ENCODE measurements at places on chromosomes 3 and 15.

DNA sequence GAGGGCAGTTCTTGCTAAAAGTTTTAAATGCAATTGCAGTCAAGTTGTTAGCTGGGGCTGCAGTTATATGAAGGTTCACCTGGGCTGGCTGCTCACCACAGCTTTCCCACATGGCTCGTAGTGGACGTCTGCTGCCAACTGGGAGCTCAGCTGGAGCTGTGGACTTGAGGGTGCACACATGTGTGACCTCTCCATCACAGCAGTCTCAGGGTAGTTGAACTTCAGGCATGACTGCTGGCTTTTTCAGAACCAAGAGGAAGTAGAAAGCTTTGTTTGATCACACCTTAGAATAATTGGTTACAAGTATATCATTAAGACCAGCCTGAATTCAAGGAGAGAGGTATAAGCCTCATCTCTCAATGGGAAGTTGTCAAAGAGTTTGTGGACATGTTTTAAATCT is 74.1 kb downstream of the CHL1 start:
- DNase-seq, result no peak

DNA sequence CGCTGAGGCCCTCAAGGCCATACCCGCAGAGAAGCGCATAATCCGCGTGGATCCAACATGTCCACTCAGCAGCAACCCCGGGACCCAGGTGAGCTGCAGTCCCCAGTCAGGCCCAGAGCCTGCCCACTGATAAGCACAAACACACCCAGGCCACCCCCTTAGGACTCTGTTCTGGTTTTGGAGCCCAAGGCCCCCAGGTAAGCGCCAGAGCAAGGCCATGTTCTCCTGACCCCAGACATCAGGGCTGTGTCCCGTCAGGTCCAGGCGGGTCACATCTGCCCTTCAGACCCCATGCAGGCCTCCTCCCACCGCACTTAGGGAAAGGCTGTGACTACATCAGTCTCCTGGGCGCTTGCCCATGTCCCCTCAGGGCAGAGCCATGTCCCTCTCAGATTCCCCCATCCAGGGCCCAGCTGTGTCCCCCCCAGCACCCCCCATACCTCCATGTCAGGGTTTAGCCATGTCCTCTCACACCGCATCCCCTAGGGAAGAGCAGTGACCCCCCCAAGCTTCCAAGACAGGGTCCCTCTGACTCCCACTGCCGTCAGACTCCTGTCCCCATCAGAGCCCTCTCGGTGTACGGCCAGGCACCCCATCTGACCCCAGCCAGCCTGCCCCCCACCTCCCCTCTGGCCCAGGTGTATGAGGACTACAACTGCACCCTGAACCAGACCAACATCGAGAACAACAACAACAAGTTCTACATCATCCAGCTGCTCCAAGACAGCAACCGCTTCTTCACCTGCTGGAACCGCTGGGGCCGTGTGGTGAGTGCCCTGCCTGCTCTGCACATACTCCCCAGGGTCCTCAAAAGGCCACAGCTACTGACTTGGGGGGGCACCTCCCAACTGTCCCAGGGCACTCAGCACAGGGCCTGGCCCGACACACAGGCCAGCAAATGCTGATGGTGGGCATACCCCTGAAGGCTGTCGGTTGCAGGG is 1.6 kb downstream of the PARP3 start:
- no peak for DNase-seq

GRCh38 chr3:16935781-16936180 is 51.0 kb downstream of the PLCL2 start:
- DNase-seq, result no peak

DNA sequence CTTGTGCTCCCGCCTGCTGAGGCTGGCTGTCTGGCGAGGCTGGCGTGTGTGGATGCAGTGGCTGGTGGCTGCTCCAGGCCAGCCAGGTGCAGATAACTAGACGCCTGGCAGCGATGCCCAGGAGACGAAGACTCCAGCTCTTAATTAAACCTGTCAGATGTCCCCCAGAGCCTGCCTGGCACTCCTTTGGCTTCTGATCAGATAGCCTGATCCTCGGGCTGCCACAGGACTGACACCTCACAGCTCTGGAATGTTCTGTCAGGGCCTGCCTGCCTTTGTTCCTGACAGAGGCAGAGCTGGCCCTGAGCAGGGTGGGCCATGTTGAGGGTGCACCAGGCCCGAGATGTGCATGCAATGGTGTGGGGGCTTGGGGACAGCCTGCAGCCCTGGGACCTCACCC is 36.5 kb downstream of the PLXNA1 start:
- DNase-seq, result no peak

GRCh38 chr3:117400303-117400702 is 690.7 kb downstream of the TUSC7 start:
- no peak for DNase-seq

GRCh38 chr3:180678231-180678630 is 1.1 kb downstream of the CCDC39 start:
- DNase-seq, result no peak

GRCh38 chr3:56753206-56753820 is 48.4 kb downstream of the ARHGEF3 start:
- no peak for DNase-seq

GRCh38 chr3:126100634-126101301 is 16.8 kb upstream of the SLC41A3 start:
- no peak for DNase-seq

- no peak for DNase-seq
Measured at GRCh38 chr3:169153656-169154055, 509.9 kb downstream of the MECOM start.

- DNase-seq, result no peak
Measured at GRCh38 chr3:139227165-139227564, 116.7 kb upstream of the MRPS22 start.

DNA sequence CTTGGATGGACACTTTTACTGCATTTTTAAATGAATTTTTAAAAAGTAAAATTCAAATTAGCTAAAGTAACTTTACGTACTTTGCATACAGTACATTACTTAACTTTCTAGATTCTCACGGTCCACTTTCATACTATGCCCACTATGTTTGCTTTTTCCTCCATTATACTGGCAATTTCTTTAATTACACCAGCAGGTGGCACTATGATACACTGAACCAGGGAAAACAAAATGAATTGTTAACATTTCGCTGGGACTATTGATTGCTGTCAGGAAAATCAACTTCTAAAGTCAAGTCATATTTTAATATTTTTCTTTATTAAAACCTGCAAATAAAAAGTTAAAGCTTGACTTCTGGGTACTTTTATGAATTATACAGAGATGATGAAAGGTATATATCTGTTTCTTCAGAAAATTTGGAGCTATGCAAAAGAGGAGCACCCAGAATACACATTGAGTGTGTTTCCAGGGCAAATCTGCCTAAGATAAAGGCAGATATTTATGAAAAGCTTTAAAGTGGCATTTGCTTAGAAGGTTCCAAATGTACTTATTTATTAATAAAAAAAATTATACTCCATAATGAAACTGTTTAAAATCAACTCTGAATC is 21.8 kb upstream of the POU1F1 start:
- DNase-seq, result no peak

DNA sequence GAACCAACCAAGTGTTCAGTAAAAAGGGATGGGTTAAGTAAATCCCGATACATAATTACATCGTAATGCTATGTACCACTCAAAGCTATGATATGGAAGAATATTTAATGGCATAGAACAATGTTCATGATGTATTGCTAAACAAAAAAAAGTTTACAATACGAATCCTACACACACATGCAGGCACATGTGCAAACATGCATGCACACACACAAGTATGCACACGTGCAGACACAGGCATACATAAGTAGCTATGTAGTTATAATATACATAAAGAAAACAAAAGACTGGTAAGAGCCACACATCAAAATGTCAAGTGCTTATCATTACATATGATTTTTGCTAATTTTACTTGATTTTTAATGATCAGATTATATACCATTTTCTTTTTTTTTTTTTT is 74.2 kb downstream of the ARRDC4 start:
- DNase-seq, result no peak

GRCh38 chr3:6601374-6601773 is 259.5 kb upstream of the GRM7 start:
- no peak for DNase-seq

DNA sequence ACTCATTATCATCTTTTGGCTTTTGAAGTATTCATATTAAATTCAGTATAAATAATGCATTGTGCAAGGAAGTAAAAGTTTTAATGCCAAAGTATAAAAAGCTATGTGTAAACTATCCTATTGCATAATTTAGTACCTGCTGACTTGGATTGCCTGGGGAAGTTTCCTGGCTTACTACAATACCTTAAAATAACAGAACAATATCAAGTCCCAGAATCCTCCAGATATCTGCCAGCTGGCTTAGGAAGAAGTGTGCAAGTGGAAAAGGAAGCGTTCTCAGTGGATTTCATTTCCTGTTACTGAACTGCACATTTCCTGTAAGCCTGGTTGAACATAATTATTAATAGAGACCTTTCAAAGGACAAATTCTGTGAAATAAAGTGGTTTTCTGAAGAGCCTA is 236.7 kb downstream of the ADAMTSL3 start:
- no peak for DNase-seq

- no peak for DNase-seq
Measured at GRCh38 chr3:140244893-140245292, 309.9 kb downstream of the CLSTN2 start.

DNA sequence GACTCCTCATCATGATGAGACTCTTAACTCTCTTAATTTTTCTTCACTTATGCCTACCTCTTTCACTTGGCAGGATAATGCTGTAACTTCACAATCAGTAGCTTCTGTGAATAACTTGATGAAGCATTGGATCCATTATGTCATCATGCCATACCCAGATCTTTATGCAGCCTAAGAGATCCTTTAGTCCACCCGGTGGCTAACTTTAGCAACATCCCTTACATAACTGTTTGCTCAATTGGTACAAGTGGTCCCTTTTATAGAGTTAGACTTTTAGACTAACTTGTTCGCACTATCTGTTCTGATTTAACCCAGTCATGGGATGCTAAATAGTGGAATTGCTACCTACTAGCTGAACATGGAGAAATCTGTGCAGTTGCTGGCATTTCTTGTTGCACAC is 184.5 kb downstream of the USP13 start:
- no peak for DNase-seq

DNA sequence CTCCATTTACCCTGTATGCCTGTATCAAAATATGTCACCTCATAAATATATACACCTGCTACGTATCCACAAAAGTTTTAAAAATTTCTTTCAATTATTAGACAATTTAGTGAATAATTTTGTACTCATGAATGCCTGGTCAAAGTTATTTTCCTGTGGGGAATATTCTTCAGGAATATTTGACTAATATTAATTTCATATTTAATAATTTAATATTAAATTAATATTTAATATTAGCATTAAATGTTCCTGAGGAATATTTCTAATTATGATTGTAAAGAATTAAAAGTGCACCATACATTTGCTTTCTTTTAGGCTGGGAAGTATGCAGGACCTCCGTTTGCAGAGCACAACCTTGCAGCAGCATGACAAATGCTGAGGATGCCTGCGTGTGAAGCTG is 422.7 kb downstream of the C3orf38 start:
- no peak for DNase-seq
